ENCODE measurements at places on chromosomes 6 and 20.

DNA sequence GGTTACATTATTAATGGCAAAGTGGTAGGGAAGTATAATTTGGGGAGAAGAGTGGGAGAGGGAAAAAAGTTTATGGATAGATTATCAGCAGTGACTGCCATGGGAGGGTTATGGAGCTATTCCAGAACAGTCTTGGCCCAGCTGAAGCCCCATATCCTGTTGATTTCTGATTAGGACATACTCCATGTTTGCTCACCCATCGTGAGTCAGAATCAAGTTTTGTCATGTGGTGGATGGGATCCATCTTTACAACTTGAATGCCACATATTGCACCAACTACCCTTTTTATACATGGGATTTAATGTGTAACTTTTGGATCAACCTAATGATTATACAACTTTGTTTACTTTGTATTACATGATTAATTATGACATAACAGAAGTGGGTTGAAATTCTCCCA is 217.0 kb downstream of the HAO1 start:
- DNase-seq: no peak

GRCh38 chr6:43933148-43933885 is 163.3 kb downstream of the VEGFA start:
- DNase-seq: no peak

- DNase-seq: no peak
Measured at GRCh38 chr6:100626721-100627120, 162.0 kb upstream of the SIM1 start.

- DNase-seq: no peak
Measured at GRCh38 chr6:163946437-163946836, 531.9 kb downstream of the QKI start.

DNA sequence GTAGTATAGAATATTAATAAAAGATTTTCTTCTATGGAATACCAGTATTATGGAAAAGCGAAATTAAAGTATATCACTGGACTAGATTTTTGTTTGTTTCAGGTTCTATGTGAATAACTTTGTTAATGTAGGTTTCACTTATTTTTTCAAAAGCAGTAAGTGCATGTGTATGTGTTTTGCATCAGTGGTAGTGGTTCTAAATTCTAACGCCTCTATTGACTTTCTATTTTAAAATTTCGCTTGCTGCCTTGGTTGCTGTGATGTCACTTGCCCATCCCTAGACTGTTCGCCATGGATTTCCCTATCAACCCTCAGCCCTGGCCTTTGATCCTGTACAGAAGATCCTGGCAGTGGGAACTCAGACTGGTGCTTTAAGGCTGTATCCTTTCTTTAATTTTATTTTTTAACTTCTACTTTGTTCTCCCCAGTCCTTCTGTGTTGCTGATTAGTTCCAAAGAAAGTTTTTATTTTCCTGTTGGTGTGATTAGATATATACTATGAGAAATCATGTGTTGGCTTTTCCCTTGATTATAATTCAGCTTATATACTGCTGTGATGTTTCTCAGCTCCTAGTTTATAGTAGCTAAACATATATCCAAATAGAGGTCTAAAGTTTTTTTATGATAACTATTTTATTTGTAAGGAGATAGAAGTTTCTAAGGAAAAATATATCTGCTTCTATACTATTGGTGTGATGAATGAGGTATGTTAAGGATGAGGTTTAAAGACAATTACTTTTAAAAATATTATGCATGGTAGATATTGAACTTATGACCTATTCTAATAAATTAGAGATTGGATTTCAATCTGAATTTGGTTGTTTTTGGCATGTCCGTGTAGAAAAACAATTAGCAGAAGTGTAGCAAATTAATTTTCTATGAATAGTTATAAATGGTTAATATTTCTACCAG is 1.7 kb downstream of the STXBP5 start:
- peak; percentile 32 for DNase-seq

DNA sequence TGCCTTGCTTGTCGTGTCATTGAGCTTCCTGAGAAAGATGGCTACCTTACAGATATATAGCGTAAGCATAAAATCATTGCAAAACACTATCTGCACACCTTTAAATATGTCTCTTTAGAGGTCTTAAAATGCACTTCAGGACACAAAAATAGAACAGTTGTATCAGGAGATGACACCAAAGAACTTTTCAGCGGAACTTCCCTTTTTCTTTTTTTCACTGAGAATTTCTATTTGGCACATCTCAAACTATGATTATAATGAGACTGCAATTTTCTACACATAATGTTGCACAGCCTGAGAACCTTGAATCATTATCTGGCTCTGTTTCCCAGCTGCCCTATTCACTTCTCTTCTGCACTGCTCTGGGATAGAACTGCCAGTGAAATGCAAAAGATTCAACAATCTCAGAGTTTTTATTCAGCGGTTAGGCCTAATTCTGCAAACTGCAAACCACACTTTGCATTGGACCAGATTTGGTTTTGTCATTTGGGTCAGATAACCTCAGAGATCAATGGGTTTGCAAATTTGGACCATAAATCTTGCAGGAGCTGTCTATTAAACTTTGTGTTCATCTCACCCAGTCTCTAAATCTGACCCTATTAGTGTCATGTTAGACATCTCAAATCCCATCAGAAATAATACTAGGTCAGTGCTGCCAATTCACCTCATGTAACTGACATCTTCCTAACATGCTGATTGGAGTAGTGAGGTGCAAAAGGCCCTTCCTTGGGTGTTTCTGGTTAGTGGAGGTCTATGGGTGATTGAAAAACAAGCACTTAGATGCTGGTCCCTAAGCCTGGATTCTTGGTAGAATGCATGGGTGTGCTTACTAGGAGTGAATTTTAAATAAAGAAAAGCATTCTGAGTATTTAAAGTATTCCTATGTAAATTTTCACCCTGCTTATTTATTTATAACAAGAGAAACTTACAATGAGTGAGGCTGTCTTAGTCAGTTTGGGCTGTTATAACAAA is 382.7 kb downstream of the UTRN start:
- DNase-seq: no peak

DNA sequence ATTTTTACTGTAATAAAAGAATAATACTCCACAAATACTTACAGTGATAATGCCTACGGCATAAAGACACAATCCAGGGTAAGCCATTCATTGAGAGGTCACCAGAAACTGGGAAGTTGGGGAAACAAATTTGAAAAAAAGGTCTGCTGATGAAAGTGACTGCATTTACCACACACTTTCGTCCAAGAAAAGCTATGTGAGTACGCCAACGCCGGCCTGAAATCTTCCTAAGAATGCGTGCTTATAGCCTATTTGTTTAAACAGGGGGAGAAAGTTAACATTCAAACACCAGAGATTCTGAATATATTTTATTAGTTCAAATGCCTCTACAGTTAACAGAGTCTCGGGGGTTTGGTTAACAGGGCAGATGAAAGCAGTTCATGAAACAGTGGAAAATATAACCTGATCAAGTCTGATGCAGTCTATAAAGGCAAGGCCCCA is 657 bp upstream of the LTV1 start:
- no peak for DNase-seq

- no peak for DNase-seq
Measured at GRCh38 chr6:148760258-148760534, 13.4 kb downstream of the UST start.

GRCh38 chr20:9705722-9706476 is 133.0 kb downstream of the PAK5 start:
- no peak for DNase-seq

DNA sequence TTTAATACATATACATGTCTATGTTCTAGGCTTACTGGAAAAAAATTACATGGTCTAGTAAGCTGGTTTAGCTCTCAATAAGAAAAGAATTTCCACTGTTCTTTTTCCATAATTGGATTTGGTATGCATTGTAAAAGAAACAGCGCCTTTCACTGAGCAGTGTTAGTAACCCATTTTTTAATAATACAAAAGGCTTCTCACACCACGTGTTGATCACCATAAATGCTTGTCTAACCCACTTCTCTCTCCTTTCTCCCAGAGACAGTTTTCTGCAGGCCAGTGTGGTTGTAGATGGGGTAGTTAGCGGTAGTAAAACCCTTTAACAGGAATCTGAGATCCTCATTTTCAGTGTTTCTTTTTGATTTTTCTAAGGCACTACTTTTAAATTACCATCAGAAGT is 348.7 kb upstream of the MANEA start:
- no peak for DNase-seq

DNA sequence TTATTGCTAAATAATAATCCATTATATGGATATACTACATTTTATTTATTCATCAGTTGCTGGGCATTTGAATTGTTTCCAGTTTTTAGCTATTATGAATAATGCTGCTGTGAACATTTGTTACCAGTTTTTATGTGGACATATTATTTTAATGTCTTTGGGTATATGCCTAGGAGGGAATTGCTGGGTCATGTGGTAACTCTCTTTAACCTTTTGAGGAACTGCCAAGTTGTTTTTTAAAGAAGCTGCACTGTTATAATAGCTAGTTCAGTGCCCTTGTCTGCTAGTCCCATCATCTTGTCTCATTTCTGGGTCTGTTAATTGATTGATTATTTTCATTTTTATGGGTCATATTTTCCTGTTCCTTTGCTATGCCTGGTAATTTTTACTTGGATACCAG is 56.3 kb downstream of the FOXO3 start:
- DNase-seq: no peak

- no peak for DNase-seq
Measured at GRCh38 chr6:5184218-5184617, 76.5 kb downstream of the LYRM4 start.

GRCh38 chr20:44600758-44601201 is 18.4 kb downstream of the PKIG start:
- no peak for DNase-seq

- no peak for DNase-seq
Measured at GRCh38 chr20:5474646-5475550, 158.1 kb upstream of the PROKR2 start.

DNA sequence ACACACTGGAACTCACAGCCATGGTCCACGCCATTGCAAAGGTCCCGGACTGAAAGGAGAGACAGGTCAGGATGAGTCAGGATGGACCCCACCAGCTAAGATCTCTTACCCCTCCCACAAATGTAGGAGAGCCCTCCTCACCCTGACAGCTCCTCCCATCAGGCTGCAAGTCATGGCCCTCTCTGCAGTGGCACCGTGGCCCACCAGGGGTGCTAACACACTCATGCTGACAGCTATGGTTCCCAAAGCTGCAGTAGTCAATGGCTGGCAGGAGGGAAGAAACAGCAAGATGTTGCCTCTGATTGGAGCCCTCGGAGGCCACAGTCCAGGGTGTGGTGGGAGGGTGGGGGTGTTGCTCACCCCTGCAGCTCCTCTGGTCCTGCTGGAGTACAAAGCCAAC is 5.7 kb upstream of the RBPJL start:
- no peak for DNase-seq

DNA sequence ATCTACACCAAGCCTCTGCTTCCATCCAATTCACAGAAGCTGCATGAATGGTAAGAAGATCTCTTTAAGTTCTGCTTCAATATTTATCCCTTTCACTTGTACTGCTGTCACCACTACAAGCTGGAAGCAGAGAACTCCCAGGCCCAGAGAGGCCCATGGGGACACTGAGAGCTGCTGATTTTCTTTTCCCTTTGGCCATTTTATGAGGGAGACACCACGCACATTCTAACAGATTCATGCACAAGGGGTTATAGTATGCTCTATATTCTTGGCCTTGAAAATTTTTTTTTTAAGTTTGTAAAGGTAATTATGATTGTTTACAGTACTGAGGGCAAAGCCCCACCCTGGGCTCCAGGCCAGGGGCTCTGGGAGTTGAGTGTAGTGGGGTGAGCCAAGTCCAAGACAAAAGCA is 88.4 kb downstream of the MYB start:
- no peak for DNase-seq

GRCh38 chr20:1005452-1006027 is 3.4 kb upstream of the RSPO4 start:
- peak; percentile 26 for DNase-seq

GRCh38 chr6:49087369-49087768 is 375.7 kb downstream of the MMUT start:
- no peak for DNase-seq

DNA sequence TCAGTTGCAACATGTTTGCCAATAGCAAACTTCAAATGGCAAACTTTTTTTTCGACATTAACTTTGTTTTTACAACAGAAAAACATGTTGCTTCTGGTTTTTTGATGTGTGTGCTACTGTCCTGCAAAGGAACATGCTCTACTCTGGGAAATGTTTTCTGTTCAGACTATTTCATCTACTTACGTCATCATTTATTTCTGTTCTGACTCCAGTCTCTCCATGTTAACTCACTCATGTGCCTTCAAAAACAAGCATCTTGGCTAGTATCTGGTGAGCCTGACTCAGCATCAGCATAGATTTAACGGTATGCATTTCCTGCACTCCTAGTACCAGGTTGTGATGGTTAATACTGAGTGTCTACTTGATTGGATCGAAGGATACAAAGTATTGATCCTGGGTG is 36.1 kb upstream of the MAP7 start:
- DNase-seq: no peak

GRCh38 chr6:99711925-99712324 is 105.3 kb downstream of the PRDM13 start:
- no peak for DNase-seq

DNA sequence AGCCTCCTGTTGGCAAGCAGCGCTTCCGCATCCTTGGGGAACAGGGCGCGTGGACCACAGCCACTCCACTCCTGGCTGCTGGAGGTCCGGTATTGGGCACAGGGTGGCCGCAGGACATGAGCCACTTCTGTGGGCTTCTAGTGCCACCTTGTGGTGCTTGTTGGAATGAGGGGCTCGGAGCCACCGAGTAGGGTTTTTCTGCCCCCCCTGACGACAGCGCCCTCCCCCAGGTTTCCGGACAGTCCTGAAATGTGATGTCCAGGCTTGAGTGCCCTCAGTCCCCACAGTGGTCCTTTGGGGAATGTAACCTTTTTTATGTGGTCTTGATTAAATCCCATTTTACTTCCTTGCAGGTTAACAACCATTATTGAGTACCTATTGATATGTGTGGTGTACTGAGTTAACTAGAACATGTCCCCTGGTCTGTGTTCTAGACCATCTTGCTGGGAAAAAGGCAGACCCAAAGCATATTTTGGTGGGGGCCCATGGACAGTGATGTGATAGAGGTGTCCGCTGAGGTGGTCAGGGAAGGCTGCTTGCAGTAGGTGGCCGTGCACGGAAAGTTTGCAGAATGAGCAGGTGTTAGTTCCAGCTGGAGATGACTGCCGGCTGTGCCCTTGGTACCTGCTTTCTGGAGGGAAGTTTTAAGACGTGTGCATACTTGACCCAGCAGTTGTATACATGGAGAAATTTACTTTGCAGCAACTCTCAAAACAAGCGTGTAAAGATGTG is 70.0 kb downstream of the PTPN1 start:
- no peak for DNase-seq

Measured in upper lobe of left lung (tissue), 6 donors.